ENCODE measurements at places on chromosomes 2 and 18. TPM values are rescaled to one million over a fixed set of nuclear protein-coding genes. Genes with fewer than 3 reads are reported as not detected.

GRCh38 chr2:99520813-99521212 is 31.0 kb upstream of the REV1 start:
- no peak for DNase-seq

The MAL gene
- 4.4 TPM for total RNA-seq

The PJVK gene
- 0.91 TPM for total RNA-seq

DNA sequence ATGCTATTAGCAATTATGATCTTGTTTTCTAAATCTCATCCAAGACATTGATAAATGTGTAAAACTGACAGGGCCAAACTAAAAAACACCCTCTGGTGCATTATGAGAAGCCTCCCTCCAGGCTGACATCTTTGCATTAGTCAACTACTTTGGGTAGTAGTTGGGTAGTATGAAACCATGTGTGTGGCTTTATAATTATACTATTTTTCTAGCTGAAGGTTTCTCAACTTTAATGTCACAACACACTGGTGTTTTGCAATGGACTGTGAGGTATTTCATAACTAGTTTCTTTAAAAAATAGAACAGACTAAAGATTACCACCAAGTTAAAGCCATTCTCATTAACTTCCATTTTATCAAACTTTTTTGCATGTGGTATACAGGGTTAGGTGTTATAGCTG is 73.1 kb upstream of the RBMS1 start:
- DNase-seq = no peak

DNA sequence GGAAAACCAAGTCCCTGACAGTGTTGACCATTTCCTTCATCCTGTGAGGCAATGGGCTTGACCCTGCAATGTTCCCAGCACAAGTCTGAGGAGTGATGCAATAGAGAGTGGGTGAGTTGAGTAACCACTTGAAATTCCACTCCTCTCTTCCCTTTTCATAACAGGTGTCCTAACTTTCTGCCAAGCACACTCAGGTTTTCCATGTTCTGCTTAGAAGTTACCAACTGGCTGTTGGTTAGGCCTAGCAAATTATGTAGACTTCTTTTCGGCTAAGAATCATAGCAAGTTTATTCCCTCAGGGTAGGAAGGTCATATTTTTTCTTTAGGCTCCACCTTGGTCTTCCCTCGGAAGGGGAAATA is 11.5 kb downstream of the GNLY start:
- no peak for DNase-seq

The ACADL gene
- 1.3 TPM for total RNA-seq

DNA sequence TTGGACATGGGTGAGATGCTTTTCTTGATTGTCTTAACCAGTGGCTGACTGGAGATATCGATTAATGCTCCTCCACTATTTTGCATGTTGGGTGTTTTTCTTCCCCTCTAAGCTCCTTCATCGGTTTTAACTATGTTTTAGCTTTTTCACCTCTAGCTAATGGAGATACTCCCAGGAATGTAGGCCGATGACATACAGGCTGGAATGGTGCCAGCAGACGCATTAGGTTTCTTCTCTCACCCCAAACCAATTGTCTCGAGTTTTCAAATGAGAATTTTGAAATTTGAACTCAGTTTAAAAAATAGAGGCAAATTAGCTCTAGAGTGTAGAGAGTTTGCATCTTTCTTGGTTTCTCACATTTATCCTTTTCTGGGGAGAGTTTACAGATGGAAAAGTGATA is 247.6 kb downstream of the RPRM start:
- DNase-seq = no peak

- DNase-seq = no peak
These were observed 32.9 kb downstream of the TPRKB start for GRCh38 chr2:73704285-73704684.
